ENCODE measurements at places on chromosomes 7 and 10.

- DNase-seq: peak; percentile 92
These were observed 30.1 kb downstream of the NUDCD3 start for GRCh38 chr7:44460325-44460724.

- DNase-seq: no peak
These were observed 115.3 kb upstream of the FAM171A1 start for GRCh38 chr10:15486404-15486803.

- DNase-seq: no peak
These were observed 9.5 kb upstream of the TBX20 start for GRCh38 chr7:35263396-35263795.

GRCh38 chr7:100641860-100642533 lies 645 bp upstream of the TFR2 start:
- DNase-seq: peak; percentile 23

- no peak for DNase-seq
These were observed 47.3 kb downstream of the ITGA8 start for GRCh38 chr10:15672469-15672868.

GRCh38 chr10:50545846-50546245 lies 77.9 kb downstream of the SGMS1 start:
- DNase-seq: no peak

DNA sequence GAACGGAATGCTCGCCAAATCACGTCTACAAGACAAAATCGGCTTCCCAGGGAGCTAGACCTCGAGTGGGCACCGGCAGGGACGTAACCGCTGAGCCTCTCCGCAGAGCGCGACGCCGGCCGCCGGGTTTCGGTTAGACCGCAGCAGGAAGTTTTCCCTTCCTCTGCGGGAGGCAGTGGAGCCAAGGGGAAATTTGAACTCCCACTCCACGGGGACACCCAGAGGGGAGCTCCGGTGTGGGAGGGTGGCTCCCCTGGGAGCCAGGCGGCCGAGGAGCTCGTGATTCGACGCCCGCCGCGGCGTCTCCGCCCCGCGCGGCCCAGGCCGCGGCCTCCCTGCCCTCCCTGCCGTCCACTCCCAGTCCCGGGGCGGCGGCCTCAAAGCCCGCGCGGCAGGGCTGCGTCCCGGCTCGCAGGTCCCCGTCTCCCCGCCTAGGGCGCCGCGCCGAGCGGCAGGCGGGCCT lies 426 bp downstream of the SYPL1 start:
- no peak for DNase-seq

- DNase-seq: no peak
These were observed 28.1 kb upstream of the RPA3 start for GRCh38 chr7:7746458-7746857.

DNA sequence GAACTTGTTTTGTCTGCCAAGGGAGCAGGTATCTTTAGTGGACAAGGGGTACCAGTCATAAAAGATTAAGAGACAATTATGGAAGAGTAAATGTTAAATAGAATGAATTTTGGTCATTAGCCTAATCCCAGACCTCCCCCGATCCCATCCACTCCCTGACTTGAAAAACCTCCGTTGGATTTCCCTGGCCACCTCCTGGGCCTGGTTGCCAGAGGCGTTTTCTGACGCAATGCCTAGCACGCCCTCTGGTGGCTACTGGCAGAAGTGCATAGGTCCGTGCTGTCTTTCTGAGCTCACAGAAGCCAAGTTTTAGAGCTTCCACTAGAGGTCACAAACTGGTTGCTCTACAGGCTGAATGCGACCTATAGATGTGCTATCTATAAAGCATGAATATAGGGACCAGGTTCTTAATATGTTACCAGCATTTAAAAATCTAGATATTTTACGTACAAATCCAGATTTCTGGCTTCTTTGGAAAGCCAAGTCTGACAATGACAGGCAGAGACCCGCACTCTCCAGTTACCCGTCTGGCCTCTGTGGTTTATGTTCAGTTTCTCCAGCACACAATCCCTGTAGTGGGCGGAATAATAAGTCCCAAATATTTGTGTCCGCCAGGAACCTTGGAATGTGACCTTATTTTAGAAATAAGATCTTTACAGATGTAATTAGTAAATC lies 39.8 kb downstream of the SPOCK2 start:
- DNase-seq: peak; percentile 93

DNA sequence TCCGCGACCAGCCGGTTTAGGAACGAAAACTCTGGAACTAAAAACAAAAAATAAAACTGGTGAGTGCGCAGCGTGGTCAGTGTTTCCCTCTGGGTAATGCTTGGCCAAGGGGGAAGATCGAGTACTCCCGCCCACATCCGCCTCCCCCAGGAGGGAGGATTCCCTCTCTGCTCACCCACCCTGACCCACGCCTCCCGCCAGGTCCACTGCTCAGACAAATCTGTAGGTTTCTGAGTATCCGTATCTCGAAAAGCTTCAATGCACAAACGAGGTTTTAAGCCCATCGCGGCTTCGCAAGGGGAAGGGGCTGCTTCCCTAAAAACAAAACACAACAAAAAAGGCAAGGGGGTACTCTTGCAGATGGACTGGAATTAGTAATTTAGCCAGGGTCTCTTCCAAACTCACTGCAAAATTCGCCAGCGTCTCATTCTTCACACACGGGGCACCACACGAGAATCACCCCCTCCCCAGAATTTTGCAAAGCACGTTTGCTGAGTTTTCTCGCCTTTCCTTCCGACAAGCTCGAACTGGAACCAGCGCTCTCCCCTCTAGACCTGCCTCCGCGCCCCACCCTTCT lies 75.2 kb downstream of the INSIG1 start:
- DNase-seq: no peak

DNA sequence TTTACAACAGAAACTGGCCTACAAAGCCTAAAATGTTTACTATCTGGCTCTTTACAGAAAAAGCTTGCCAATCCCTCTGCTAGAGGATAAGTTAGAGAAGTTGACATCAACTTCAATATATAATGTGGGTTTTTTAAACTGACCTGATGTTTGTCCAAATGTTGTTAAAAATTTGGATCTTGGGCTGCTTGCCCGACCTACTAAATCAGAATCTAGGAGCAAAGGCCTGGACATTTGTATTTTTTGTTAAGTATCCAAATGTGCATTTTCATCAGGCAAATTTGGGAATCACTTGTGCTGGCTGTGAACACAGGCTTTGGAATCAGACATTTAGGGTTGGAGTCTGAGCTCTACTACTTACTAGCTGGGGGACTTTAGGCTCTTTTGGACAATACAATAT lies 252.7 kb upstream of the CSTF2T start:
- DNase-seq: no peak

- no peak for DNase-seq
These were observed 102.2 kb upstream of the ANKRD1 start for GRCh38 chr10:91022924-91023699.

DNA sequence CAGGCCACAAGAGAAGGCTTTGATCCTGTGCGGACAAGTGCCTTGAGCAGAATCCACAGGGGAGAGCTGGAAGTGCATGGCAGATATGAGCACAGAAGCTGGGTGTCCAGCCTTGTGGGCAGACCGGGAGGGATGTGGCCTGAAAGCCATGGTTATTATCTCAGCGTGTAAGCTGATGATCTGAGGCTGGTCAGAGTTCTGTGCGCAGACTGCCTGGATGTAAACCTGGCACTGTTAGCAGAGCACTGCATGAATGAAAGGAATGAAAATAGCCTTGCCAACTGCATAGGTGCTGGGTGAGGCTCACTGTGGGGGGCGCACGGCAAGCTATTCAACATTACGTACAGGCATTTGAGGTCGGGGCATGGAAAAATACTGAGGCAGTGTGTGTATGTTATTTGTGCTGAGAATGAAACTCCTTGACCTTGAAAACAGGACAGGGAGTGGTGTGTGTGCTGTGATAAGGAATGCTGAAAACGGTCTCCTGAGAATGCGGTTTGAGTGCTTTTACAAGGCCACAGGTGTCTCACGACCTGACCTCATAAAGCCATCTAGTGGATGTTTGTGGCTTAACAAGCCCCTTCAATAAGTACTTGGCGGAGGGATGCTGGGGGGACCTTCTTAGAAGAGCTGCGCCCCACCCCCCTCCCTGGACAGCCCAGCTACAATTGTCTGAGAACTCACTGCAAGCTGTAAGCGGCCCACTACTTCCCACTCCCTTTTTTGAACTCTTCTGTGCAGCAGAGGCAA lies 18.7 kb downstream of the AKR1C1 start:
- DNase-seq: peak; percentile 65

- no peak for DNase-seq
These were observed 117.7 kb upstream of the PODXL start for GRCh38 chr7:131674131-131674530.

DNA sequence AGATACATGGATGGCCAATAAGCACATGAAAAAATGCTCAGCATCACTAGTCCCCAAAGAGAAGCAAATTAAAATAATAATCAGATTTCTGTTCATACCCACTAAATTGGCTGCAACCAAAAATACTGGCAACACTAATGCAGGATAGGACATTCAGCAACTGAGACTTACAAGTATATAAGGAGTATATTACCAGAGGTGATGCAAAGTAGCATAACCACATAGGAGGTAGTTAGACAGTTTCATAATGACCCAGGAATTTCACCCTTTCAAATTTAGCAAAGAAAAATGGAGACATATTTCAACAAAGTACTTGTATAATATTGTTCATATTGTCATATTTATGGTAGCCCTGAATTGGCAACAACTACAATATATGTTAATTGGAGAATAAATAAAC lies 727.8 kb downstream of the GRID1 start:
- no peak for DNase-seq

DNA sequence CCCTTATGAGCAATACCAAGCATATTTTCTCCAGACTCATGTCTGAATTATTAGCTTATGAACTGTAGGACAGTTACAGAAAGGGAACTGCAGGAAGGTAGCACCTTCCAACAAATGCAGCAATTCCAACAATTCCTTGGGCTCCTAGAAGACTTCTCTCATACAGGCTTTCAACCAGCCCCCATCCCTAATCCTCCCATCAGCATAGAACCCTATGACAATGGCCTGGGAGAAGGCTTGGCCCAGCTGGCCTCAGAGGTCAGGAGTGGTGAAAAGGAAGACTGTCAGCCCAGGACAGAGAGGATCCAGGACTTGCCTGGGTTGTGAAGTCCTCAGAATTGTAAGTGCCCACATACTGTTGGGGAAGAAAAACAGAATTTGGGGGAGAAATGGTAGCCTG lies 5.9 kb downstream of the VPS41 start:
- DNase-seq: no peak

GRCh38 chr10:79084012-79084971 lies 15.5 kb downstream of the ZMIZ1 start:
- DNase-seq: peak; percentile 55

- no peak for DNase-seq
These were observed 233.0 kb downstream of the CACNA2D1 start for GRCh38 chr7:82210416-82211184.

GRCh38 chr7:128906001-128906765 lies 4.3 kb downstream of the KCP start:
- no peak for DNase-seq

DNA sequence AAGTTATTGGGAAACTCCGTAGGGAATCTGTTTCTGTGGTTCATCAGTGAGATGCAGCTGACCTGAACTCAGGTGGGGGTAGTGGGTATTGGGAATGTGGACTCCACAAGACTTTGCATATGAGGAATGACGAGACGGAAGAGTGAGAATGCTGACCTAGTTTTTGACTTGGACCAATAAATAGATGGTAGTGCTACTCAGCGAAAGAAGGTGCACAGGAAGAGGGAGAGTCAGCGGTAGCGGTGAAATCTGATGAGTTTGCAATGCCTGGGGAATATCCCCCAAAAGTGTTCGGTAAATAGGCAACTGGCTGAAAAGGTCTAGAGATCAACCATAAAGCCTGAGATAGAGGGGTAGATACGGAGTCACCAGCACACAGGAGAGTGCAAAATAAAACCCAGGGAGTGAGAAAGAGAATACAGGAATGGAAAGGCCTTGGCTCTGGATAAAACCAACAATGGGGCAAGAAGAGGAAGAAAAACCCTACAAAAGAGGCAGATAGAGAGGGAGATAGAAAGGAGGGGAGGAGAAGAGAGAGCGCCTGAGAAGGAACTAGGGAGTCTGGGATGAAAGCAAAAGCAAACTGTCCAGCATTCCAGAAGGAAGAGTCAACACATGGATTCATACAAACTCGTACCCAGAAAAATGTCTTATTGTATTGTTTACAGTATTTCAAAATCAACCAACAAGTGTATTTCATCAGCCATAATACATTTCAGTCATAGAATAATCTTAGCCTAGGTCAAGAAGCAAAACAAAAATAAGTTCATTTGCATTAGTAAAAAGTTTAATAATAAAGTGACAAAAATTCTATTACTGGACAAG lies 5.4 kb downstream of the ARHGAP21 start:
- no peak for DNase-seq

- DNase-seq: no peak
These were observed 75.5 kb downstream of the ZNF777 start for GRCh38 chr7:149385195-149385950.

GRCh38 chr10:77293773-77294172 lies 343.8 kb downstream of the KCNMA1 start:
- DNase-seq: no peak

- no peak for DNase-seq
These were observed 79.1 kb downstream of the CCSER2 start for GRCh38 chr10:84407388-84408049.

DNA sequence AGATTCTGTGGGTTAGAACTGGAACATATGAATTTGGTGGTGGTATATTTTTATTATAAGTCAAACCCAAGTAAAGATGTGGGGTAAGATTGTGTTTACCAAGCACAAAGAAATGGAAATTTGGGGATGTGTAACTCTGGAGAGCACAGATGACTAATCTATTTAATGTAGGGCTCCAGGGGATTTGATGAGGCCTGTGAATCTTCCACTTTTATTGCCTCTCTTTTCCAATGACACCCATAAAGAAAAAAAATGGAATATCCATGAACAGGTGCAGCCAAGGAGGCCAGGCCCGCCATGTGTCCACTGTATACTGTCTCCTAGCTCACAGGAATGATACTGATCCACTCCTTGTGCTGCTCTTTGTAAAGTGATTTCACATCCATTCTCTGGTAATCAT lies 2.8 kb downstream of the SRGN start:
- no peak for DNase-seq

- no peak for DNase-seq
These were observed at the start of gene CXCL12 for GRCh38 chr10:44385026-44385695. Gene CXCL12 (minus strand): TSS chr10:44385097. CDS start chr10:44385005, 92 bp downstream.

DNA sequence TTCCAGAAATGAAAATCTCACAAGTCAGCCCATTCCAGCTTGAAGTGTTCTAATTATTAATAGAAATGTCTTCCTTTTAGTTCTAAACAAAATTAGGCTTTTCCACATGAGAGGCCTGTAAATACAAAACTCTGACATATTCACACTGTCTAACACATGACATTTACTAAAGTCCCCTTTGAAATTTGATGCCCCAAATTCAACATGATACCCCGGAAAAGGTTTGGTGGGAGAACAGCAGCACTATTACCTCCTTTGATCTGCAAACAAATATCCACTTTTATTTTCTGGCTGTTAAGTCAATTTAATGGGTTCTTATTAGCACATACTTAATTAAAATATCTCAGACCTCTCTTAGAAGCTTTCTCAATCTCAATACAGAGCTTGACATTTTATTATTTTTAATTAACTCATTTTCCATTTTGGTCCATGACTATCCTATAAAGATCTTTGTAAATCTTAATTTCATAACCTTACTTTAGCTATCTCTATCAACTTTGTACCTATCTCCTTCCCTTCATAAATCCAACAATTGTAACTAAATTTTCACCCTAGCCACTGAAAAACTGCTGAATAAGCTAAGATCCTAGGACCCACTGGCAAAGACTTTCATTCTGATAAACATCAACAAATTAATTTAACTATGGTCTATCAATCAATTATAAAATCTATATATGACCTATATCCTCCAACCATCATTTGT lies 63.2 kb downstream of the USP6NL start:
- DNase-seq: no peak

GRCh38 chr10:16520900-16521299 lies 779 bp downstream of the C1QL3 start:
- DNase-seq: peak; percentile 68

GRCh38 chr10:36802490-36803153 lies 322.8 kb upstream of the ANKRD30A start:
- DNase-seq: no peak
